ENCODE measurements at places on chromosomes 4 and X.

- DNase-seq, result no peak
Measured at GRCh38 chr4:142121448-142122350, 485.3 kb downstream of the IL15 start.

DNA sequence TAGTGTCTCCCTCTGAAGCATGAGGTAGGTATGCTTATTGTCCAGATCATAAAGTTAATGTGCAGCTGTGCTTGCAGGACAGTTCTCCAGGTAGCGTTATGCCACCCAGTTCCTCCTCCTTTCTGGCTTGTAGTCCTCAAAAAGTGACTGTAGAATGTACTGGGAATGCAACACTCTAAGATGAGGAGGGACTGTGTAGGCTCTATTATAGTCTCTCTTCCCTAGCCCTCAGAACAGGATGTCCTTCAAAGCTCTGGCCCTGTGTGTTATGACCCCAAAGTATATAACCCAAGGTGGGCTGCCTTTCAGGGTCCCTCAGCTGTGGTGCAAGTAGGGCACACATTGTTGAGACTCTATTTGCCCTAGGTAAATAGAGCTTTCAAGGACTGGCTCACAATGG lies 20.8 kb upstream of the MANBA start:
- no peak for DNase-seq

DNA sequence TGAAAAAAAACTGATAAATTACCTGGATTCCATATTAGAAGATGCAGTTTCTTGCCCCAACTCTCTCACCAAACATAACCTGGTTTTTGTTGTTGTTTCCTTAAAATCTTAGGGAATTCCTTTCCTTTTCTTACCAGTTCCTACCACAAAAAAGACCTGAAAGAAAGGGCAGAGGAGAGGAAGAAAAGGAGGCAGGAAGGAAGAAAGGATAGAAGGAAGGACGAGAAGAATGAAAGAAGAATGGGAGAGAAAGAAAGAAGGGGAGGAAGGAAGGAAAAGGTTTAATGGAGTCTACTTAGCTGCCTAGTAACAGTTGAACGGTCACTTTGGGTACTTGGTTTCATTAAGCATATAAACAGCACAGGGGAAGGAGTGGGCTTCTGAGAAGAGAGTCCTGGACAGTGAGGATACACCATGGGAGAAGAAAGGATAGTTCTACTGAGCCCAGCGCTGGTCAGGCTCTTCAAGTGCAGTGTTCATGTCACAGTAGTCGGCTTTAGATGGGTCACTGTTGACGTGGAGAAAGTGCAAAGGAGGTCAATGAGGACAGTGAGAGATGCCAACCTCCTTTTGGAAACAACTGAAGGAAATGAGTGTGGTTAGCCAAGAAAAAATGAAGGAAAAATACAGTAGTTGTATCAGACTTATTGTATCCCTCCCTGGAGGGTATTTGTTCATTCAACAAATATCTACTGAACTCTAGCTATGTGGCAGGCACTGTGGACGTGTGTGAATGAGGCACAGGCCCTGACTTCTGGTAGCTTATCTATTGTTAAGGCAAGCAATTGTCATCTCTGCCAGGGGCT lies 1.1 kb upstream of the CHIC2 start:
- DNase-seq, result peak; percentile 5

- DNase-seq, result peak; percentile 86
Measured at GRCh38 chr4:8600686-8601085, 8.1 kb downstream of the CPZ start.

DNA sequence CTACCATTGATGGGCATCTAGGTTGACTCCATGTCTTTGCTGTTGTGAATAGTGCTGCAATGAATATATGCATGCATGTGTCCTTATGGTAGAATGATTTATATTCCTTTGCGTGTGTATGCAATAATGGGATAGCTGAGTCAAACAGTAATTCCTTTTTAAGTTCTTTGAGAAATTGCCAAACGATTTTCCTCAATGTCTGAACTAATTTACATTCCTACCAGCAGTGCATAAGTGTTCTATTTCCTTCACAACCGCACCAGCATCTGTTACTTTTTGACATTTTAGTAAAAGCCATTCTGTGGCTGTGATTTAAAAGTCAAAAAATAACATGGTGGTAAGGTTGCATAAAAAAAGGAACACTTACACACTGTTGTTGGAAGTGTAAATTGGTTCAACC lies 103.1 kb upstream of the FAM47B start:
- DNase-seq, result no peak

DNA sequence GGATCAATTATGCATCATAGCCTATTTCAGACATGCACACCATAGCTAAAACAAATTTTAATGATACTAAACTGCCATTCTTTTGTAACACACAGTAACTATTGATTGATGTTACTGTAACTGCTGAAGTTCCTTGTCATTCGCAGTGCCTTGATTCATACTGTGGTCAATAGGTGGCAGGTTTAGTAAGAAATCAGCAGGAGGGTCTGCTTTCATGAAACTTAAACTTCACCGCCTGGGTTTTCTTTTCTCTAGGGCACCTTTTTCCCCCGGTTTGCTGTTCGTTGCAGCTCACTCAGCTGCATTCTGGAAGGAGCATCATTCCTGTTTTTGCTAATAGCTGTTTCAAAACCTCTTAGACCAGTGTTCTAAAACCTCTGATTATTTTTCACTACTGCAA lies 88.1 kb downstream of the RPA4 start:
- no peak for DNase-seq

DNA sequence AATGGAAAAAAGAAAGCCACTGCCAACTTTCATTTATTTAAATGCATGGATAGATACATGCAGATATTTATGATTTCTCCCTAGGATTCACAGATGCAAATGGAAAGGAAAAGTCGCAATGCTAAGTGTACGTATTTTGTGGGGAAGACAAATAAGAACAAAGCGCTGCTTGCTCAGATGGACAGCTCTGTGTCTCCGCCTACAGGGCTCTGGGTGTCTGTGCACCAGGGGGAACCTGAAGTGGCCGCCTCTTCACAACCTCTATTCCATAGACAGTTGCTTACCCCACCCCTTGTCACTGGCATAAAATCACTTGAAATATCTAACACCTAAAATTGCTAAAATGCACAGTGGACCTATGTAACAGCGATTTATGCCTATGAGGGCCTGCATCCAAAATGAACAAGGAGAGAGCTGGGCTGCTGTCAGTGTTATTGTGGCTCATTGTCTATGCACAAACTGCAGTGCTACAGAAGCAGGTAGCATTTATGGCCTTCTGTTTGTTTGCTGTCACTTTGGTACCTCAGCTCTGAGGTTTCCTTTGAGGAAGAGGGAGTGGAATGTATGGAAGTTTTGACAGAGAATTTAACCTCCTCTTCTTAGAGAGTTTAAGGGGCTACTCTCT lies 58.6 kb upstream of the PAGE1 start:
- DNase-seq, result peak; percentile 55

DNA sequence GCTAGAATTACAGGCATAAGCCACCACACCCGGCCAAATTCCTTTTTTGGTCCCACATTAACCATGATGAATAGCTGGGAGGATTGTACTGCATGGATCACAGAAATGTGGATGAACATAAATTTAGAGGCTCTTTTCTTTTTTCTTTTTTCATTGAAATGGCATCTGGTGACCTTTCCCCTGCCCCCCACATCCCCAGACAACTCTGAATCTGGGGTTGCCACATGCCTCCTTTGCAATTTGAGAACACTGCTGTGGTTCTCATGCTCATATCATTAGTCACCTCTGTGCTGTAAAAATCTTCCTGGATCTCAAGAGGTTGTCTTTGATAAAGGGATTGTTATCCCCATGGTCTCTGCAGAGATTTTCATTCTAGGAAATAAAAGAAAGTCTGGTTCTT lies 22.8 kb upstream of the FMR1NB start:
- DNase-seq, result no peak

GRCh38 chr4:158254292-158254691 lies 44.0 kb downstream of the TMEM144 start:
- no peak for DNase-seq

DNA sequence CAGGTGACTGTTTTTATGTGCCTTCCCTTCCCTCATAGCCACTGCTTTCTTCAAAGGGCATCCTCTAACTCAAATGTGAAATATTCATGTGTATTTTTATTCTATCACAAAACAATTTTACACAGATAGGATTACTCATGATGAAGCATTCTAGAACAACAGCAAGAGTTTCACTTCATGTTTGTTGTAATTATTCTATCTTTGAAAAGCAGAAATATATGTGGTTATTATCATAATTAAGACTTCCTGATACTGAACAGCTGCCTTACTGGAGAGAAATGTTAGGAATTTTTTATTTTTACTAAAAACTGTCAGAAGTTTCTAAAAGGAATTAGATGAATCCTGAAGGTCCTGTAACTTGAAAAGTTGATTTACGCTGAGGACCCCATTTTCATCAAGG lies 229.1 kb downstream of the PALLD start:
- DNase-seq, result no peak

DNA sequence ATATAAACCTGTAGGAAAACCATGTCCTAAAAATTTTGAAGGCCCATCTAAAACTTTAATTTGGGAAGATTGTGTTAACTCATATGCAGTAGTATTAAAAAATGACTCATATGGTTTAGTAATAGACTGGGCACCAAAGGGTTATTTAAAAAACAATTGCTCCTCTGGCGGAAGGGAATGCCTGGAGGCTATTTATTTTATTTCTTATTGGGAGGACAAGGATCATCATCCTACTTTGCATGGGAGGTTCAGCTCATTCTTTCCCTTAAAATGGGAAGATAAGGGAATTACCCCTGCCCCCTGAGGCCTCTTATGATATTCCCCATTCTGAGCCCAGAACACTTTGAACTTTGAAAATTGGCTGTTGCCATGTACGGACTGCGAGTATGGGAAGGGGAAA lies 29.7 kb upstream of the MGST2 start:
- no peak for DNase-seq

DNA sequence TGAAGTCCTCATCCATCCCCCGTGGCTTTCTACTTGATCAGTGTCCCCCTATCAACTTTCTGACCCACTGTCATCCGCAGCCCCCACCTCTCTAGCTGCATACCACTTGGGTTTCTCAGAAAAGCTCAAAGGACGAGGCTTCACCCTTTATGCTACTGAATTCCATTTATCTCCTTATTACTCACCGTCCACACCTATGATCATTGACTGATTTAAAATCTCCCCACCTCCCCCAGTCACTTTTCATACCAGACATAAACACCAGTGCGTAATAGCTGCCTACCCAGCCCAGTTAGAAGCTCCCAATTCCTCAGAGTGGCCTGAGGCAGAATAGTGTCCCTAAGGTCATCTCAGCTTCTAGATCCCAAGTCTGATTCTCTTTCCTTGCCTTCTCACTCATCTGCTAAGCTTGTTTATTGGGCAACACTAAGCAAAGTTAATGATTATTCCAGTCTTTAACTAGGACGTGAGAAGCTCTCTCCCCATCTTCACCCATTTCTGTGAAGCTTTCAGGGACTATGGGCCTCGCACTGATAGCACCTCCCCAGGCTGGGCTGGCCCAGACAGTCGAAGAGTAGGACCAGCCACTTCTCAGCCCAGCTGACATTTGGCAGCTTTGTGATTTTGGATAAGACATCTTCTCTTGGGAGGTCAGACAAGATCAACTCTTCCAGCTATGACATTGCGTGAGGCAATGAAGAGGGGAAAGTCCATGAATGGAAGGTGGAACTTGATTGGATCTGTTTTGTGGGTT lies 7.2 kb upstream of the DDX60L start:
- DNase-seq, result no peak

- no peak for DNase-seq
Measured at GRCh38 chr4:91904556-91904955, 399.2 kb upstream of the GRID2 start.

DNA sequence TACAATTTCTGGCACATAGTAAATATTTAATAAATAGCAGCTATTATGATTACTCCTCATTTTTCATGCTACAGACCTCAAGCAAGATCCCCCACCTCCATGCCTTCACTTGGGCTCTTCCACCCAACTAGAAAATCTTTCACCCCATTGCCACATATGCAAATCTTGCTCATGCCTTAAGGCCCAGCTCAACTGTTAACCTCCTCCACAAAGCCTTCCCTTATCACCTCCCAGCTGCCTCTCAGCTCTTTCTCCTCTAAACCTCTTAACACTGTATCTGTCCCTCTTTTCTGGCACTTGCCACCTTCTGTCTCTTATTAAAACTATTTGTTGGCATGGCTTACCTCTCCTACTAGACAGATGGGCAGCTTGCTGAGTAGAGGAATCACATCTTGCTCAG lies 51.5 kb downstream of the PJA1 start:
- no peak for DNase-seq

DNA sequence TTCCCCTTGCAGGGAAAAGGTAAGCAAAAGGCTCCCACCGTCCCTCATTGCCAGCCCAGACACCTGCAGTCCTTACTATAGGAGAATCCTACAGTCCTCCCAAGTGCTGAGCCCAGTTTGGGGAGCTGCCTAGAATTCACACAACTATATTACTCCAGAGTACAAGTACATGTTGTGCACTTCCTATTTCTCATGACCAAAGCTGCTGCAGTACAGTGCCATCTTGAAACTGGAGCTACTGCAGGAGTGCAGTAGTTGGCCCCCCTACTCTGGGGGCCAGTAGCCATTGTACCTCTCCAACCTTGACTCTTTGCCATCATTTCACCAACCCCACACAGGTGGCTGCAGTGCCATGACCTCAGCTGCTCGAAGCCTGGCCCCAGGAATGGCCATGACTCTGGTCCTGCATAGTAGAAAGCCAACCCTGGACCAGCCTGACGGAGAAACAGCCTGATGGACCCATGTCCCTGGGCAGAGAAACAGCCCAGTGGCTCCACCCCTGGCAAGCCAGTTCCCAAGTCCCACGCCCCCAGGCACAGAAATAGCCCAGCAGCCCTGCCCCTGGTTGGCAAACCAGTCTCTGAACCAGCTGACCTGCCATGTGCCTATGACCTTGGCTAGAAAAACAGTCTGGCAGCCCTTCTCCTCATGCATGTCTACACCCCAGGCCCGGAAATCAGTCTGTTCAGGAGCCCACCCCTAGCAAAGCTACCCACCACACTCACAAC lies 51.9 kb downstream of the PHKA1 start:
- DNase-seq, result no peak

DNA sequence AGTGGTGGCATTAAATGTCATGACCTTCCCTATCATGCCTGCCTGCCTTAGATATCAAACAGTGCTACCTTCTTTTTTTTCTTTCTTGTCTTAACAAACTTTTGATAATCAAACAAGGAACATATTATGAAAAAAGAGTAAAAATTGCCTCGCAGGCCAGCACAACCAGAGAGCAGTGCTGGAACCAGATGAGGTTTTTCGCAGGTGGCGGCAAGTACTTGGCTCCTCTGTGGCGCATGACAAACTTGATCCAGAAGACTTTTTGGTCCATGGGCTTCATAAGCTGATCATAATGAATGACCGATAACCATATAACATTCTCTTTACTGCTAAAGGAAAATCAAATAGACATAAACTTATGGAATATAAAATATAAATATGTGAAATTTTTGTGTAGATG lies 61.8 kb downstream of the UGT2B10 start:
- no peak for DNase-seq

- DNase-seq, result no peak
Measured at GRCh38 chr4:134934036-134934808, 732.6 kb upstream of the PABPC4L start.

- no peak for DNase-seq
Measured at GRCh38 chr4:38280323-38280706, 320.1 kb downstream of the PTTG2 start.
